ENCODE measurements at places on chromosomes 1 and 21. TPM values are rescaled to one million over a fixed set of nuclear protein-coding genes. Genes with fewer than 3 reads are reported as not detected.

DNA sequence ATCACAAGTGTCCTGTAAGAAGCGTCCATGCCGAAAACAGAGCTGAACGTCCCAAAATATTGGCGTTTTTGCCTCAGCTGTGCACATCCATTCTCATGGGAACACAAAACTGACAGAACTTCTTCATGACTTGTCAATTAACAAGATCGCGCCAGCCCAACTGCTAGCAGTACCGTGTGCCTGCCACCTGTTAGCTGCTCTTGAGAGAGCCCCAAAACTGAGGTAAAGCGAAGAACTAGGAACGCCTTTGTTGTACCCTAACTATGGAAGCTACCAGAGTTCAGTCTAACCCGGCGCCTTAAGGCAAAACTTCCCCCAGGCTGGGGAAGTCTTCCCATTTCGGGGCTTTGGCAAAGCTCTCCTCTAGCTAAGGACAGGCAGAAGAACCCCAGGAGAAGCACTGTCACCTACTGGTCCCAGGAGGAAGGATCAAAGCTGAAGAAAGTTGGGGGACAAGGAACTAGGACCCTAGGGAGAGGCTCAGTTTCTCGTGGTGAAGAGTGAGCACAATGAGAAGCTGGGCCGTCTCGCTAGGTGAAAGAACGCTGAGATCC lies 719 bp downstream of the EYA3 start:
- H3K27ac ChIP-seq: peak overlapping the region; percentile 97
- no peaks in the 10 kb centered on the region for H3K36me3 ChIP-seq
- peak overlapping the region; percentile 96 for H3K4me3 ChIP-seq
- no peak for DNase-seq
- peaks cover 25% of the 10 kb centered on the region for H3K4me1 ChIP-seq

GRCh38 chr1:200896531-200897196 lies 2.0 kb downstream of the INAVA start:
- no peaks in the 10 kb centered on the region for H3K27me3 ChIP-seq
- H3K27ac ChIP-seq: peak overlapping the region; percentile 82
- H3K4me1 ChIP-seq: peaks cover 69% of the 10 kb centered on the region
- H3K36me3 ChIP-seq: peaks cover 6% of the 10 kb centered on the region
- DNase-seq: peak; percentile 57

LRRC39 gene
- not detected for total RNA-seq

AK4 gene
- total RNA-seq: 94.5 TPM

GRCh38 chr1:209854196-209854595 lies 26.4 kb downstream of the UTP25 start:
- DNase-seq: no peak
- H3K27ac ChIP-seq: no peak overlapping the region
- no peak overlapping the region for H3K4me3 ChIP-seq
- peaks cover 13% of the 10 kb centered on the region for H3K36me3 ChIP-seq
- H3K4me1 ChIP-seq: peaks cover 7% of the 10 kb centered on the region

GRCh38 chr1:154902938-154903566 lies 33.0 kb upstream of the KCNN3 start:
- H3K27ac ChIP-seq: no peak overlapping the region
- no peak for DNase-seq
- peaks cover 3% of the 10 kb centered on the region for H3K36me3 ChIP-seq
- H3K4me1 ChIP-seq: no peaks in the 10 kb centered on the region

CHML gene
- total RNA-seq: 13.3 TPM

GRCh38 chr21:42003051-42003461 lies 7.1 kb downstream of the ZBTB21 start:
- H3K36me3 ChIP-seq: peaks cover 18% of the 10 kb centered on the region
- H3K27ac ChIP-seq: no peak overlapping the region
- H3K4me3 ChIP-seq: no peak overlapping the region
- H3K4me1 ChIP-seq: peaks cover 31% of the 10 kb centered on the region

LCE6A gene
- not detected for total RNA-seq

DNA sequence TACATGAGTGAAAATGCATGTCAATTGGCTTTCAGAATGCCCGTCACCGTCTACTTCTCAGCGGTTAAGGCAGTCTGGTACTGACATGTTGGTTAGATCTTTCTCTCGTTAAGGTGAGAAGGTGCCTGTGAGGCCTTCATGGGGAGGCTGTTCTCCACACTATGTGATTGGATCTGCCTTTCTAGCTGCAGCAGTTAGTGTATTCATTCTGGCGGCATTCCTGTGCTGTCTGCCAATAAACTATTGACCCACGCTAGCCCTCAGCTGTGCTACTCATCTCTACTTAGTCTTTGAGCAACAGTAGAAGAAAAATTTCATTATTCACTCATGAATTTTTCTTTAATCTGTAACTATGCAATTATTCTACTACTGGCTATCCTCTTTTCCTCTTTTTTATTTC lies 32.0 kb downstream of the CCSAP start:
- no peak overlapping the region for H3K27ac ChIP-seq
- no peak for DNase-seq
- no peaks in the 10 kb centered on the region for H3K4me1 ChIP-seq
- no peak overlapping the region for H3K4me3 ChIP-seq
- no peaks in the 10 kb centered on the region for H3K27me3 ChIP-seq

ITGB2 gene
- 1.4 TPM for total RNA-seq

- DNase-seq: no peak
- H3K27me3 ChIP-seq: no peaks in the 10 kb centered on the region
- no peaks in the 10 kb centered on the region for H3K36me3 ChIP-seq
- peaks cover 5% of the 10 kb centered on the region for H3K4me1 ChIP-seq
Measured at GRCh38 chr1:91854852-91855534, 31.0 kb downstream of the TGFBR3 start.

ACTN2 gene
- total RNA-seq: 0.28 TPM

GBP5 gene
- total RNA-seq: not detected

- H3K4me1 ChIP-seq: peaks cover 43% of the 10 kb centered on the region
- H3K36me3 ChIP-seq: peaks cover 13% of the 10 kb centered on the region
- peak overlapping the region; percentile 92 for H3K27ac ChIP-seq
- DNase-seq: peak; percentile 51
- peak overlapping the region; percentile 92 for H3K4me3 ChIP-seq
Measured at GRCh38 chr1:245155272-245156040, 671 bp downstream of the KIF26B start.

DNA sequence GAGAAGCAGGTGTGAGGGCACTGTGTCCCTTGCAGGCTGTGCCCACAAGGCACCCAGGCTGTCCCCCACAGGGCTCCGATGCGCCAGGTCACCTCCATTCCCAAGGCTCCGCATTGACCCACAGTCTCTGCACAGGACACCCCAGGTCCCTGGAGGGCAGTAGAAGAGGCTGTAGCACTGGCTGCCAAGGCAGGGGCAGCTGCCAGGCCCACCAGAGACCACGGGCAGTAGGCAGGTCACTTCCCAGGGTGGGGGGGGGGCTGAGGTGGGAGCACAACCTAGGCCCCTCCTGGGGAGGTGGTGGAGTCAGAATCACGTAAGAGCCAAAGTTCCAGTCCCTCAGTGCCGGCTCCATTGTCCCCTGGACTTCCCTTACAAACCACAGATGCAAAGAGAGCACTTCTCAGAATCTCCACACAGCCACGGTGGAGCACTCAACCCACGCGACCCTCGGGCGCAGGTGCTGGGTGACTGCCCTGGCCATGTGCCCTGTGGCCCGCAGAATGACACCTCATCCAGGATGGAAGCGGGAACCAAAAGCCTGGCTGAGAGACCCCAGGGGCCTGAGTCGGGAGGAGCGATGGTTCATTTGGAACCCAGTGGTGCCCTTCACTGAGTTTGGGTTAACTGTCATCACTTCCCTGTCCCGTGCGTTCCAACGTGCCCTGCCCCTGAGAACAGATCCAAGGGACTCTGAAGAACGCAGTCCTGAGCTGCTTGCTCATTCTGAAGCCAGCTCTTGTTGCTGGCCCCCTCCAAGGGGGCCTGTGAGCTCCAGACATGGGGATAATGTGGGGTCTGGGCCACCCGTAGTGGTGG lies 69.7 kb upstream of the PDE9A start:
- H3K27me3 ChIP-seq: peaks cover 4% of the 10 kb centered on the region
- no peaks in the 10 kb centered on the region for H3K4me1 ChIP-seq
- H3K27ac ChIP-seq: no peak overlapping the region
- no peaks in the 10 kb centered on the region for H3K36me3 ChIP-seq
- H3K4me3 ChIP-seq: no peak overlapping the region

- no peak overlapping the region for H3K4me3 ChIP-seq
- no peak overlapping the region for H3K27ac ChIP-seq
- DNase-seq: no peak
- H3K36me3 ChIP-seq: no peaks in the 10 kb centered on the region
- H3K4me1 ChIP-seq: peaks cover 5% of the 10 kb centered on the region
- peaks cover 29% of the 10 kb centered on the region for H3K27me3 ChIP-seq
Measured at GRCh38 chr1:154663471-154664060, 55.6 kb upstream of the ADAR start.

- no peak overlapping the region for H3K4me3 ChIP-seq
- H3K27me3 ChIP-seq: no peaks in the 10 kb centered on the region
- H3K4me1 ChIP-seq: peaks cover 15% of the 10 kb centered on the region
- DNase-seq: no peak
- H3K36me3 ChIP-seq: no peaks in the 10 kb centered on the region
- H3K27ac ChIP-seq: no peak overlapping the region
Measured at GRCh38 chr1:55819011-55819410, 603.8 kb upstream of the USP24 start.

DNA sequence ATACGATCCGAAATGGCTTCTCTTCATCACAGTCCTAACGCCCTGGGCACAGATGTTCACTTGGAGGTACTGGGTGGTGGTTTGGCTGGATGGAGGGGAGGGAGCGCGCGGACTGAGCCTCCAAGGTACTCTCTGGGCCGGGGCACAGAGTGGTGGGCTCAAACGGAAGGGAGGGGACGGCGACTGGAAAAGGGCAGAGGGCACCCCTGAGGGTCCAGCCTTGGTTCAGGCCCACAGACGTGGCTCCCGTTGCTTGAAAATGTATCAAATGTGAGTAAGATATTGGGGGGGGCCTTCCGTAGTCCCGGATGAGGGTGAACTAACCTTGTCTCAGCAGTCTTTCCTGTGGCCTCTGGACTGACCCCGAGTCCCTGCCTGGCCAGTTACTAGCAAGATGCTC lies 463 bp downstream of the IL12RB2 start:
- H3K4me1 ChIP-seq: peaks cover 6% of the 10 kb centered on the region
- peaks cover 1% of the 10 kb centered on the region for H3K36me3 ChIP-seq
- peak overlapping the region; percentile 63 for H3K4me3 ChIP-seq
- no peak for DNase-seq
- no peak overlapping the region for H3K27ac ChIP-seq

GRCh38 chr1:116111524-116112021 lies 374 bp downstream of the MAB21L3 start:
- H3K4me3 ChIP-seq: no peak overlapping the region
- H3K4me1 ChIP-seq: peaks cover 22% of the 10 kb centered on the region
- no peak overlapping the region for H3K27ac ChIP-seq
- H3K36me3 ChIP-seq: no peaks in the 10 kb centered on the region
- H3K27me3 ChIP-seq: no peaks in the 10 kb centered on the region
- no peak for DNase-seq

DNA sequence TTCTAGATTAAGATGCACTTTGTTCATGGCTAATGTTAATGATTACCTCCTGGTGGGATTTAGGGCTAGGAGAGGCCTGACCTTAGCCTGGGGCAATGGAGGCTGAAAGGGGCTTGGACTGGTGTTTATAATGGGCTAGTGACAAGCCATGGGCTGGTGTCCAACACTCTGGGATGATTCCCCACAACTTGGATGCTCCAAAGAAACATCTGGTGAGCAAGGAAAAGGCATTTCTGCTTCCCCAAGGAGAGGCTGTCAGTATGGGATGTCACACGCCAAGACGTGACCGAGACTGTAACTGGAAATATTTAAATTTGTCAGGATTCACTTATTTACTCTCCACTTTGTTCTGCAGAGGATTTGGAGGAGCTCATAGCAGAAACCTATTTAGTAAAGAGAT lies 45.2 kb downstream of the PTPRU start:
- no peak for DNase-seq
- H3K4me3 ChIP-seq: no peak overlapping the region
- no peaks in the 10 kb centered on the region for H3K27me3 ChIP-seq
- H3K27ac ChIP-seq: no peak overlapping the region
- peaks cover 5% of the 10 kb centered on the region for H3K36me3 ChIP-seq

GRCh38 chr21:26954662-26955121 lies 12.2 kb downstream of the ADAMTS5 start:
- no peak overlapping the region for H3K4me3 ChIP-seq
- no peaks in the 10 kb centered on the region for H3K27me3 ChIP-seq
- no peak for DNase-seq
- peaks cover 16% of the 10 kb centered on the region for H3K36me3 ChIP-seq
- H3K4me1 ChIP-seq: peaks cover 24% of the 10 kb centered on the region

ANXA9 gene
- not detected for total RNA-seq

DNA sequence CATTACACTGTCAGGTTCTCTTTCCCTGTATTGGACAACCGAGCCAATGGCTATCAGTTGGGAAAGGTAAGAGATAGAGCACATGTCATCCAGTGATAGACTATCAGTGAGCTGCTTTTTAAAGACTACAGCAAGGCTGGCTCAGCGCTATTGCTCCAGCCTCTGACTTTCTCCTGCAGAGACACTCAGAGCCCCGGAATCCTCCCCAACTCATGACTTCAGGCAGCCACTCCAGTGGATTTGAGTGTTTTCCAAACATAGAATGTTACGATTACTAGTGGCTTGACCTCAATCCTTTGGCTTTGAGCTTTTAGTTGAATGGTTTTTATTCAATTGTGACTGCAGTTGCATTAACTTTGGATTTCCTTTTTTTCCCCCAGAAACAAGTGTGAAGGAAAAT lies 331.9 kb downstream of the DISC1 start:
- H3K36me3 ChIP-seq: peaks cover 3% of the 10 kb centered on the region
- no peak overlapping the region for H3K27ac ChIP-seq
- DNase-seq: no peak
